ENCODE measurements at places on chromosomes 1 and 21. TPM values are rescaled to one million over a fixed set of nuclear protein-coding genes. Genes with fewer than 3 reads are reported as not detected.

The TTLL7 gene
- 106 TPM for total RNA-seq

The CD5L gene
- total RNA-seq, result not detected

The SPRR1A gene
- not detected for total RNA-seq

The NBPF10 gene
- 3.4 TPM for total RNA-seq

The POFUT2 gene
- 47.8 TPM for total RNA-seq

The MYOM3 gene
- 0.62 TPM for total RNA-seq

The KDM1A gene
- total RNA-seq, result 190 TPM

The TDRD5 gene
- 0.12 TPM for total RNA-seq

The REN gene
- total RNA-seq, result not detected

The CA6 gene
- total RNA-seq, result not detected

The FAM78B gene
- 3.1 TPM for total RNA-seq

Measured in progenitor cell of endocrine pancreas (in vitro differentiated cells).